ENCODE measurements at places on chromosomes 1 and 21.

GRCh38 chr1:93694039-93694438, 12.4 kb upstream of the BCAR3 start:
- no peak for DNase-seq

- DNase-seq: no peak
Observed at GRCh38 chr1:220955116-220955515, 75.9 kb downstream of the HLX start.

DNA sequence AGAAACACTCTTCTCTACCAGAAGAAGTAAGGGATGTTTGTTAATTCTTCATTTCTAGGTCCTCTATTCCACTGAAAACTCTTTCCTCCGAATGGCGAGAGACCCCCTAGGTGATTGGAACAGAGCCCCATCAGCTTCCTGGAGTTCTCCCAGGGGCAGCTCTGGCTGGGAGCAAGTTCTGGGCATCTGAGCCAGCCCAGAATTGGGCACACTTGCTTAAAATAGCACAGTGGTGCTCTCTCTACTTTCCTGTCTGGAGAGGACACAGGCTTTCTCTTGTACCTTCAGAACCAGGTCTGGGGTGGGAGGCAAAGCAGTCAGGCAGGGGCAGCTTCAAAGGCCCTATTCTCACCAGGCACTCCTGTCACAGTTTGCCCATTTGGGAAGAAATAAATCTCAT, 83.2 kb upstream of the CNTN2 start:
- DNase-seq: no peak

GRCh38 chr1:41939194-41939593, 20.5 kb upstream of the HIVEP3 start:
- DNase-seq: no peak

DNA sequence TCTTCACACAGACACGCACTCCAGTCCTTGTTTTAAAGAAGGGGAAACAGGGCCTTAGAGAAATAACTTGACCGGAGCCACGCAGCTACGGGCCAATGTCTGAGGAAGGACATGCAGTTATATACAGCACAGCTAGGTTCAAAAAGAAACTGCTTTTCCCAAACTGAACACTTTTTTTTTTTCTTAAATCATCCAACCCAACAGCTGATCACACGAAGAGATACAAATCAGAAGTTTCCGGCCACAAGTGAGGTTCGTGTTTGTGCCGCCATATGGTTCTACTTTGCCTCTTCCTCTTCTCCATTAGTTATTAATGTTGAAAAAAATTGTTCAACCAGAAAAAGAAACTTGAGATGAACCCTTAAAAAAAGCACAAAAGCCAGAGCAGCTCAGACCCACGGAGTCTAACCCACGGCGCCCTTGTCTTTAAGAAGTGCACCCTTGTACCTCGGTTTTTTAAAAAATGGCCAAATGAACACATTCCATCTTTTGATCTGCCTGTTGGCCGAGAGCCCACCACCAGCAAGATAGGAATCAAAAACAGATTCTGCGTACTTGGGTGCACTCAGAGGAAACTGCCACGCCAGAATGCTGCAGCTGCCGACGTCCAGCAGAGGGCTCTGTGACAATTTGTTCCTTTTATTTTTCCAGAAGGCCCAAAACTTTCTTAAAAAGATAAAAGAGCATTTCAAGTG, 78.9 kb downstream of the SLC66A1 start:
- no peak for DNase-seq

GRCh38 chr1:63653976-63654375, 60.8 kb downstream of the PGM1 start:
- no peak for DNase-seq

DNA sequence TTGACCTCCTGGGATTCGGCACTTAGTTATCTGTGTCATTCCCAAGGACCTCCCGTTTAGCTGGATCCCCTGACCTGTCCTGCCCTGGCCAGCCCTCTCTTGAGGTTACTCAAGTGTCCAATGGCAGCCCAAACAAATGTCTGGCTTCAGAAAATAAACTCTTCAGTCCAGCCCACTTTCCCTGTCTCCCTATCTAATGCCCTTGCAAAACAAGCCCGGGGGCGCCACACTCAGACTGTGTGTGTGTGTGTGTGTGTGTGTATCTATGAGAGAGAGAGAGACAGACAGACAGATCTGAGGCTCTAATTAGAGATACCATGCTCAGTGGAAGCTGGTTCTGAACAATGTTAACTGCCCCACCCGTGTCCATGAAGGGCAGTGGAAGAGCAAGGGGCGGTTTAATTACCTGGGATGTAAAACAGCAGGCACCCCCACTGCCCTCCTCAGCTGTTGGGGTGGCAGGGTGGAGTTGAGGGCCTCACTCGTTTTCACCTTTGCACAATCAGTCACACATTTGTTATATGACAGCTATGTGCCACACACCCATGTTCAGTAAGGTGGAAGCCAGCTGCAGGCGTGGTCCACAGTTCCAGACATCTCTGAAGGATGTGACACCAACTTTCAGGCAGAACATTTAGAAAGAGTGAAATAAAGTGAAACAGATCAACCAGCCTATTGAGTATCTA, 57.4 kb downstream of the B3GALT5 start:
- no peak for DNase-seq

DNA sequence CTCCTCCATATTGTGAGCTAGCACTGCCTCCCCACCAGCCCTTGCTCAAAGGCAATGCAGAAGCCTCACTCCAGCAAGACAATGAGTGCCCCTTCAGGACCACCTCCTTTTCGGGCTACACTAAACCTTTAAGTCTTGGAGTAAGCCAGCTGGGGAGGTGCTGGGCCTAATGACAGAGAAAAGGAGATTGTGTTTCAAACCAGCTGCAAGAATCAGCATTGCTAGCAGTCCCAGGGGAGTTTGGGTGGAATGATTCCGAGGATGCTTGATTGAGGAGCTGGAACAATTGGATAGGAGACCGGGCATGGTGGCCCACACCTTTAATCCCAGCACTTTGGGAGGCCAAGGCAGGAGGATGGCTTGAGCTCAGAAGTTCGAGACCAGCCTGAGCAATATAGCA, 54.1 kb upstream of the GPR37L1 start:
- DNase-seq: no peak

DNA sequence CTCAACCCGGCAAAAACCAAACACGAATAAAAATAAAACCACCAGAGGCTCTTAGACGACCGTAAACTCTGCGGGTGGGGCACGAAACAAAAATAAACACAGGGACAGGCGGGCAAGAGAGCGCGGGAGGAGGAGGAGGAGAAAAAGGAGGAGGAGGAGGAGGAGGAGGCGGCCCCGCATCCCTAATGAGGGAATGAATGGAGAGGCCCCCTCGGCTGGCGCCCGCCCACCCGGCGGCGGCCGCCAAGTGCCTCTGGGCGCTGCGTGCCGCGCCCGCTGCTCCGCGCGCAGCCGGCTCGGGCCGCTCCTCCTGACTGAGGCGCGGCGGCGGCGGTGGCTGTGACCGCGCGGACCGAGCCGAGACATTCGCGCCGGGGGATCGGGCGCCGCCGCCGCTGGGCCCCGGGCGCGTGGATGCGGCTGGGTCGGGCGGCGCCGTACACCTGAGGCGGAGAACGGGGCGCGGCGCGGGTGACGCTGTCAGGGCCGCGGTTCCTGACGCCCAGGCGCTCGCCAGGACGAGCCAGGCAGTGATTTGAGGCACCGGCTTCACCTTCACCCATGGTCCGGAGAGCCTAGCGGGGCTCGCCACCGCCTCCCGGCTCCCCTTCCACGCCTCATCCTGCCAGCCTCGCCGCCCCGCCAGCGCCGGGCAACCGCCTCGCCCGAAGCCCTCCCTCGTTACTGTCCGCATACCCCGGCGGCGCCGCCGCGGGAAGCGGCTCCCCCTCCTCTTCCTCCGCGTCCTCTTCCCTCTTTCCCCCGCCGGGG, at the start of gene MARK1:
MARK1 (plus strand) TSS at position 229 of the 771 bp plus-strand sequence. CDS start 687 bp downstream, outside the sequence.
- no peak for DNase-seq

- DNase-seq: no peak
Observed at GRCh38 chr1:246825557-246826175, 101.5 kb downstream of the SCCPDH start.

DNA sequence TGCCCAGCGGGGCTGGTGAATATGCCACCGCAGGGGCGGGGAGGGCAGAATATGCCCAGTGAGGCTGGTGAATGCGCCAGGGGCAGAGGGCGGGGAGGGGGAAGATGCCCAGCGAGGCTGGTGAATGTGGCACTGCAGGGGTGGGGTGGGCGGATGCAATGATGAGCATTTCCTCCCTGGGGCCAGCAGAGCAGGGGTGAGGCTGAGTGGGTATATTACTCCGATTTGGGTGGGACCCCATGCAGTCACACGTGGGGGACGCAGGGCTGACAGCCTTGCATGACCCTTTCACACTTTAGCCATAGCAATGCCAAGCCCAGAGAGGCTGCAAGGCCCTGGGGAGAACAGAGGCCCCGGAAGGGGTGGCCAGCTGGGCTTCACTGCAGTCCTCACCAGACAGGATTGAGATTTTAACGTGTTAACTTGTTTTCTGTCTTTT, 9.3 kb upstream of the SLX9 start:
- DNase-seq: no peak

DNA sequence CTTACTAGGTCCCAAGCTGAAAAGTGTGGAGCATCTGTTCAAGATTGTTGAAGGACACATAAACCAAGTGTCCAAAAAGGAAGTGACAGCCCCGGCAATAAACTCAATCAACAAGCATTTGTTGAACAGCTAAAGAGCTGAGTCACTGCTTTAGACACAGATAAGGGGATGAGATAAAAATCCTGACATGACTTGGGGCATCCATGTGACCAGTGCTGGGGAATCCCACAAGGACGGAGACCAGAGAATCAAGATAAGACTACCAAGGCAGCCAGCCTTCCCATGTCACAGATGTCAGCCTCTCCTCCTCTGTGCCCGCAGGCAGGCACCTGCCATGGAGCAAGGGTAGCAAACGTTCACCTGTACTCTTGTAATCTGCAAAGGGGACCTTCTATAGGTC, 118.6 kb upstream of the KAZN start:
- DNase-seq: no peak

GRCh38 chr1:151653397-151653796, 41.5 kb downstream of the SNX27 start:
- no peak for DNase-seq

GRCh38 chr1:167054531-167054930, 35.6 kb downstream of the GPA33 start:
- no peak for DNase-seq

GRCh38 chr1:223216074-223216473, 73.0 kb upstream of the TLR5 start:
- DNase-seq: no peak

DNA sequence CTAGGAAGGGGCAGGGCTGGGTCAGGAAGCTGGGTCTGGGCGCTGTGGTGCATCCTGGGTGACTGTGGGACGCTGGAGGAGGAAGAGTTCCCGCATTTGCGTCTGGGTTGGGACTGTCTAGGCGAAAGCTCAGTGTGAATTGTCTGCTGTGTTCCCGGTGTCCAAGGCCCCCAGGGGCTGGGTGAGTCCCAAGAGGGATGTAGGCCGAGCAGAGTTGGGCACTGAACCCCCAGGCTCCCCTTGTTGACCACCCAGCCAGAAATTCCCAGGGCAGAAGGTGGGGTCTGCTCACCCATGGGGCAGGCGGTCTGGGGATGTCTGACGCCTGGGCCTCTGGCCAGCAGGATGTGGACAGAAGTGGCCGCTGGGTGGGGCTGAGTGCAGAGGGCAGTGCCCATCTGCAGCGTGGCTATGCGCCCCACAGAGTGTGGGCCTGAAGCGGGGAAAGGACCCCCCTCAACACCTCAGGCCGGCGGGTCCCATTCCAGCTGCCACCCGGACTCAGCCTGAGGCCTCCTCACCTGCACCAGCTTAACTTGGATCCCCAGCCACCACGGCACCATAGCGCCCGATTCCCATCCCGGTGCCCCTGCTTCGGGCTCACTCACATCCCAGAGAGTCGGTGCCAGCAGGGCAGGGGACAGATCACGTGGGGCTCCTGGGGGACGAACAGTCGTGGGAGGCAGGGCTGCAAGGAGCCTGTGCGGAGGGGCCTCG, 37.0 kb upstream of the POFUT2 start:
- DNase-seq: no peak

DNA sequence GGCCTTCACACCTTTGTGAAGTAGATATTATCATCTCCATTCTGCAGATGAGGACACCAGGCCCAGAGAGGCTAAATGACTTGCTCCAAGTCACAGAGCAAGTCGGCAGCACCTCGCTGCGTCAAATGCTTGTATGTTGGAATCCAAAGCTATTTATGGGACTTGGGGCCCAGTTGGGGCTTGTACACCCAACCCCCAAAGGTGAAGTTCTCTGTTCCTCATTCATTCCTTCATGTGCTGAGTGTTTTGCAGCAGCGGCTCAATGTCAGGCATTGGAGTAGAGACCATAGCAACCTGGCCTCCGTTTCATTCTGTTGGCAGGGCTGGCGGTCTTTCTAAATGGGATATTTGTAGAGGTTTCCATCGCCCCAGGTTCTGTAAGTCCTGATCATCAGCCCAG, 113.4 kb upstream of the SLC25A33 start:
- no peak for DNase-seq

GRCh38 chr1:109490029-109490933, 3.6 kb upstream of the CYB561D1 start:
- DNase-seq: no peak
